ENCODE measurements at places on chromosomes 6 and 20.
A peak's percentile ranks its signal among the peaks of the same experiment; 100 is the strongest.

DNA sequence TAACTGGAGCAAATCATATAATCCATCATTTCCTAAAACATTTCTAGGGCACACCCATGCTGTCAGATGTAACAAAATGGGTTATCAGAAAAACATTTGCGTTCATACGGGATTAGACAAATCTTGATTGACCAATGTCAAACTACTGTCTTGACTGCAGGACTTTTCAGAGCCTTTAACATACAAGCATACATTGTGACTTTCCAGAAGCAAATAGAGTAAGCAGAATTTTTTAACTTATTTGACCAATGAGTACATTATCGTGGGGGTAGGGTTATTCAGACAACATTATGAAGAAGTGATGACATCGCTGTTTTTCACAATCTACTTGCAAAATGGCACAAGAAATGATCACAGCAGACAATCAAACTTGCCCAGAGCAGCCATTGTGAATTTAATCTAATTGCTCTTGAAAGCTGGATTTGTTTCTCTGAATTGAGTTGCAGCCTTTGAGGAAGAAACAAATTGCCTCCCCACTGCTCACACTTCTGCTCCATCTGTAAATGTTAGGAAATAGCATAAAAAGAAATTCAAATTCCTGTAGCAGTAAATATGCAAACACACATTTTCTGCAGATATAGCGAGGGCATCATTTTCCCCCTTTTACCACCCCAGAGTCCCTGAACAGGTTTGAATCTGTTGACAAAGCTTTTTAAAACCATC is 133.0 kb upstream of the DOK5 start:
- no peaks in the 10 kb centered on the region for H3K4me1 ChIP-seq
- ATAC-seq = no peak
- no peak overlapping the region for H3K4me3 ChIP-seq

GRCh38 chr20:49400410-49400809 is 82.1 kb downstream of the KCNB1 start:
- no peak for ATAC-seq
- H3K27me3 ChIP-seq = peaks cover 16% of the 10 kb centered on the region
- H3K27ac ChIP-seq = no peak overlapping the region
- no peak overlapping the region for H3K4me3 ChIP-seq
- no peaks in the 10 kb centered on the region for H3K36me3 ChIP-seq

DNA sequence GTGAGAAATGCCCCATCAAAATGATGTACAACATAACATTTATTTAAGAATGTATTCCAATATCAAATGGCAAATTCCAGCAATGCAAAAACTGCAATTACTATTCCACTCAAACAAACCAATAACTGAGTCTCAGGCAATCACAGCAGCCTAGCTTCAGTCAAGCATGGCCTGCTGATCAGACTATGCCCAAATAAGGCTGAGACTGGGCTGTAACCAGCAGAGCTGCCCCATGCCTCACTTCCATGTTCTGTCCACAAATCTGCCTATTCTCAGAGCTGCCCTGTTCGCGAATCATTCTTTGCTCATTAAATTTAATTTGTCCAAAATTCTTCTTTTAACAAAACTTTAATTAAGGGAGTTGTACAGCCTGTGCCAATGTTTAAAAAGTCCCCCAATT is 155.4 kb downstream of the FNDC1 start:
- no peak overlapping the region for H3K4me3 ChIP-seq
- no peak overlapping the region for H3K27ac ChIP-seq

- no peak overlapping the region for H3K27ac ChIP-seq
- no peaks in the 10 kb centered on the region for H3K36me3 ChIP-seq
- no peak for ATAC-seq
- no peaks in the 10 kb centered on the region for H3K4me1 ChIP-seq
- H3K27me3 ChIP-seq = no peaks in the 10 kb centered on the region
Measured at GRCh38 chr20:10799735-10800134, 125.9 kb upstream of the JAG1 start.

GRCh38 chr20:4090756-4091489 is 75.6 kb upstream of the RNF24 start:
- H3K27me3 ChIP-seq = peaks cover 51% of the 10 kb centered on the region
- no peak overlapping the region for H3K27ac ChIP-seq
- no peak overlapping the region for H3K4me3 ChIP-seq
- no peaks in the 10 kb centered on the region for H3K36me3 ChIP-seq
- ATAC-seq = no peak

DNA sequence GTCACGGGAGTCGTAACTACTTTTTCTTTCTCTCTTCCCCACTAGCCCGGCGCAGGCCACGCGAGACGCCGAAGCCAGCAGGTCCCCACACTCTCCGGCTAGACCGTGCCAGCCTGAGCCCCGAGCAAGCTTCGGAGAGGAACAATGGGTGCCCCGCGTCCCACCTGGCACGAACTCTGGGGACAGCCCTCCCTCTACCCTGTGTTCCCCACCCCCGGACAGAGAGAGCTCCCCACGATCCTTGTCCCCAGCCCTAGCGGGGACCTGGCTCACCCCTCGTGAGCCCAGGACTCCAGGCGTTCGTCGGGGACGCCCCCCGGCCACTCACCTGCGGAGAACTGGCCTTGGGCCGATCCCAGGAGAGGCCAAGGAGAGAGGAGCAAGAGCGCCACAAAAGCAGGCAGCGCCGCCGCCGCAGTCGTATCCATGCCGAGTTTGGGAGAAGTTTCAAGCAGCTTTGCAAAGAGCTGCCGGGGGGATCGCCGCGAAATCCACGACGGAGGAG is 416 bp downstream of the PTPRK start:
- peak overlapping the region; percentile 84 for H3K4me3 ChIP-seq
- ATAC-seq = peak; percentile 63
- no peaks in the 10 kb centered on the region for H3K36me3 ChIP-seq
- peaks cover 64% of the 10 kb centered on the region for H3K27me3 ChIP-seq
- H3K4me1 ChIP-seq = peaks cover 25% of the 10 kb centered on the region

DNA sequence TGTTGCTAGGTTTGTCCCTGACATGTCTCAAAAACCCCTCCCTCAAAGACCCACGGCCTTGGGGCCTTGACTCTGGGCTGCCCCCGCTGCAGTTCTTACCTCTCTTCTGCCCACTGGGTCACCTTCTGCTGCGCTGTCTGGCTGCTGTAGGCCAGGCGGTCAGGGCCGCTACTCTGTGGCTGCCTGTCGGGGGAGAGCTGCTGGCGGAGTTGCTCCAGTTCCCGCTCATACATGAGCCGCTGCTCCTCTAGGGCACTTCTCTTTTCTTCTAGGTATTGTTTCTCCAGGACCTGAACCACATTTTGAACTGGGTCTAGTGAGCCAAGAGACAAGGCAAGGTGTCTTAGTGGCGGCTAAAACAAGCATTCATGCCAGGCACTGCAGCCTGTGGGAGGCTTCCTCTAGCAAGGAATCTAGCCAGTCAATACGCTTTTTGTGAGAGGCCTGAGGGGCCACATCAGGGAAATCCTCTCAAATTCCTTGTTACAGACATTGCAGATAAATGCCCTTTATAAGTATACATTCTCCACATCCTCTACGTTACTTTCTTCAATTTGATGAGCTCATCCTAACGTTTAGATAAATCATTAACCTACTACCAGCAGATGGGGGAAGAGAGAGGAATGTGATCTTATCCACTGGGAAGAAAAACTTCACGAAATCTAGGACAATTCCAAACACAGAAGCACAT is 110.3 kb upstream of the NUP153 start:
- peaks cover 10% of the 10 kb centered on the region for H3K36me3 ChIP-seq
- no peak overlapping the region for H3K4me3 ChIP-seq
- H3K4me1 ChIP-seq = no peaks in the 10 kb centered on the region

DNA sequence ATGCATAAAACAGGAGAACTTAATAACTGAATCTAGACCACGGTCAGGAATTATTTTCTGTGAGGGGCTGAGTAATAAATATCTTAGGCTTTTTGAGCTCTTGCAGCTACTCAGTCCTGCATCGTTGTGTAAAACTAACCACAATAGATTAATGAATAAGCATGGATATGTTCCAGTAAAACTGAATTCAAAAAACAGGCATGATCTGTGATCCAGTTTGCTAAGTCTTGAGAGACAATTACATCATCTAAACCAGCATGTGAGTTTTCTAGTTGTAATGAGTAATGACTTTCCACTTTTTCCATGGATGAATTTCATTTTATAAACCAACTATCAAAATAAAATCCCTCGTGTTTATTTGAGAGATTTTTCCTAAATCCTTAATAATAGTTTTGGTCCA is 336.8 kb downstream of the RFPL4B start:
- H3K27me3 ChIP-seq = peaks cover 7% of the 10 kb centered on the region
- peaks cover 5% of the 10 kb centered on the region for H3K4me1 ChIP-seq
- no peak overlapping the region for H3K4me3 ChIP-seq
- no peak for ATAC-seq
- H3K27ac ChIP-seq = no peak overlapping the region

- H3K4me1 ChIP-seq = no peaks in the 10 kb centered on the region
- no peaks in the 10 kb centered on the region for H3K36me3 ChIP-seq
- peaks cover 20% of the 10 kb centered on the region for H3K27me3 ChIP-seq
Measured at GRCh38 chr20:53237461-53237860, 265.3 kb downstream of the TSHZ2 start.

DNA sequence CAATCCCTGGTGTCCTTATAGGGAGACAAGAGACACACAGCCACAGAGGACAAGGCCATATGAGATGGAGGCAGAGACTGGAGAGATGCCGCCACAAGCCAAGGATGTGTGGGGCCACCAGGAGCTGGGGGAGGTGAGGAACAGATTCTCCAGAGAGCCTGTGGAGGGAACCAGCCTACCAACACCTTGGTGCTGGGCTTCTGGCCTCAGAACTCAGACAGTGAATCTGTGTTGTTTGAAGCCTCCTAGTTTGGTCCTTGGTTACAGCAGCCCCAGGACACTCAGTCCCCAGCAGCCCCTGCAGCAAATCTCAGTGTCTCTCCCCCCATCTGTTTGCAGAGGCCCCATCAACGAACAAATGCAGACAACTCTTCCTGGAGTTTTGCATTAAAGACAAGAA is 73.2 kb upstream of the BHLHE23 start:
- H3K27me3 ChIP-seq = peaks cover 66% of the 10 kb centered on the region
- no peaks in the 10 kb centered on the region for H3K36me3 ChIP-seq
- no peak overlapping the region for H3K27ac ChIP-seq
- no peaks in the 10 kb centered on the region for H3K4me1 ChIP-seq
- H3K4me3 ChIP-seq = no peak overlapping the region

DNA sequence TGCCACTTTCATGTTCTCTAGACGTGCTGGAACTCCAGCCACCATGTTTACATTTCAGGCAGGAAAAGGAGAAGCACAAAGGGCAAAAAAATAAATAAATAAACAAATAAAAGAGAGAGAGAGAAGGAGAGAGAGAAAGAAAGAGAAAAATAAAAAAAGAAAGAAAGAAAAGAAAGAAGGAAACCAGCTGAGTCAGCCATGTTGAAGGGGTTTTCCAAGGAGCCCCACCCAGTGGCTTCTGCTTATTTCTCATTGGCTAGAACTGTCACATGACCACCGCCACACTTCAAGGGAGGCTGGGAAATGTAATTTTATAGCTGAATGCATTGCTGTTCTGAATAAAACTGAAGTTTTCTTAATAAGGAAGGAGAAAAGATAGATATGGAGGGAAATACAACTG is 71.1 kb downstream of the BFSP1 start:
- no peaks in the 10 kb centered on the region for H3K36me3 ChIP-seq
- H3K27me3 ChIP-seq = peaks cover 15% of the 10 kb centered on the region
- H3K4me3 ChIP-seq = no peak overlapping the region
- ATAC-seq = no peak
- H3K27ac ChIP-seq = no peak overlapping the region
- H3K4me1 ChIP-seq = peaks cover 6% of the 10 kb centered on the region

- ATAC-seq = no peak
- no peak overlapping the region for H3K27ac ChIP-seq
- no peaks in the 10 kb centered on the region for H3K36me3 ChIP-seq
- no peak overlapping the region for H3K4me3 ChIP-seq
Measured at GRCh38 chr6:44659726-44660125, 272.2 kb downstream of the CDC5L start.

- no peak overlapping the region for H3K27ac ChIP-seq
- no peaks in the 10 kb centered on the region for H3K4me1 ChIP-seq
- no peak overlapping the region for H3K4me3 ChIP-seq
Measured at GRCh38 chr6:168994956-168995355, 258.7 kb downstream of the THBS2 start.

DNA sequence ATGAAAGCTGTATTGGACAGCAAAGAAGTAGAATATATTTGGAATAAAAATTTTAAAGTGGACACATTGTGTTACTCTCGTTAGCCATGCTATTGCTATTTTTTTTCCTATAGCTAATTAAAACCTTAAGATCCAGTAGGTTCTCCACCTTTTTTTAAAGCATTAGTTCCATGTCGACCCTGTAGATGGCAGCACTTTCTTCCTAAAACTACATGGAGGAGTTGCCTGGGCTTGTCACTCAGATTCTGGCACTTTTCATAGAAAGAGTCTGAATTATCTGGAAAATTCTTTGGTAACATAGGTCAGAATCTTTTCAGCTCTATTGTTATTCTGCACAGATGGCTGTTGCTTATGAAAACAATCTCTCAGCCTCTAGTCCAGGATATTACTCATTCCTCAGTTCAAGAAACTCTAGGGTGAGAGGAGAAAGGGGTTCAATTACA is 42.0 kb upstream of the ESR1 start:
- peaks cover 25% of the 10 kb centered on the region for H3K4me1 ChIP-seq
- H3K36me3 ChIP-seq = no peaks in the 10 kb centered on the region
- ATAC-seq = no peak
- no peaks in the 10 kb centered on the region for H3K27me3 ChIP-seq
- no peak overlapping the region for H3K4me3 ChIP-seq

- H3K4me3 ChIP-seq = no peak overlapping the region
- H3K4me1 ChIP-seq = peaks cover 6% of the 10 kb centered on the region
- no peak for ATAC-seq
Measured at GRCh38 chr6:1644516-1645060, 34.9 kb downstream of the FOXC1 start.

- peaks cover 61% of the 10 kb centered on the region for H3K4me1 ChIP-seq
- H3K27ac ChIP-seq = no peak overlapping the region
- peaks cover 59% of the 10 kb centered on the region for H3K27me3 ChIP-seq
- H3K36me3 ChIP-seq = no peaks in the 10 kb centered on the region
- ATAC-seq = no peak
- H3K4me3 ChIP-seq = no peak overlapping the region
Measured at GRCh38 chr20:50343125-50343489, 152.5 kb downstream of the CEBPB start.

DNA sequence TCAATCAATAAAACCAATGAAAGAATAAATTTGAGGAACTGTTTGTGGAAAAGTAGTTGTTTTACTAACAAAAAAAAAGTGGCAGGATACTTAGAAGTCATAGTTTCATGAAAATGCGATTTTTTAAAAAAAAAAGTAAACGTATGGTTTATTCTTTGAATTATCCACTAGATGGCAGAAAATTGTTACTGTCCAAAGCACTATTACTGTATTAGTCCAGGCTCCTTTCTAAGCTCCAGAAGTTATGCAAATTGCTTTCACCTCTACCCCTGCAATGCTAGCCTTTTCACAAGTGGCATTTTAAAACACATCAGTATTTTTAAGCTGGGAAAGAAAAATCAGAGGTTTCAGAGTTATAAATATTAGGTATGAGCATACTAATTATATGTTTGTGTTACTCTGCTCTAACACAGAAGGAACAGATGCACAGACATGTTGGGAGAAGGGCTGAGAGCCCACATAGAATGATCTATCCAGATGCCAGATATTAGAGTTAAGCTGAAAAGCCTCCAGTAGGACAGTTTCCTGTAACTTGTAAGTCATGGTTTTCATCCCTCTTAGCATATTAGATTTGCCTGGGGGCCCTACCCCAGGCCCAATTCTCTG is 63.9 kb downstream of the FHL5 start:
- H3K27ac ChIP-seq = no peak overlapping the region
- H3K27me3 ChIP-seq = peaks cover 3% of the 10 kb centered on the region
- no peaks in the 10 kb centered on the region for H3K36me3 ChIP-seq
- peak; percentile 71 for ATAC-seq
- H3K4me1 ChIP-seq = peaks cover 11% of the 10 kb centered on the region
